ENCODE measurements at places on chromosomes 2 and 18.

- DNase-seq: no peak
Observed at GRCh38 chr2:85780316-85781012, 26.7 kb downstream of the ATOH8 start.

DNA sequence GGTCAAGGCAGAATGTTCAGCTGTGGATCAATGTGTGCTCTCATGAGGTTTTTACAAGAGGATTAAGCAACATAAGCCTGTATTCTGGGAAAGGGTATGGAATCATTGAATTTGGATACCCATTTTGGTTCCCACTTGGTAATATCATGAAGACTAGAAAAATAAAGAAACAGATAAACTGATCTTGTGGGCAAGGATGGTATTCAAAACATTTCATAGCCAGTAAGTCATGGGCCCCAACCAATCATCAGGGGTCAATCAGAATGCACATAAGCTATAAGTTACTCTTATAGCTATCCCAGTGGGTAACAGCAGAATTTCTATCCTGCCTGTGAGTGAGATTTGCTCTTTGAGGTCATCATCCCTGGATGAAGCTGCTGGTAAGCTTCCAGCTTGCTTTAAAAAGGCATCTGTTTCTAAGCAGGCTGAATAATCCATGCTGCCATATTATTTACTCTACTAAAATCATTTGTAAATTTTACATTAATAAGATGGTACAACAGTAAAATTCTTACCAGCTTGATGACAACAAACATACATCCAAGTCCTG, 291.2 kb downstream of the RAD51AP2 start:
- DNase-seq: no peak

DNA sequence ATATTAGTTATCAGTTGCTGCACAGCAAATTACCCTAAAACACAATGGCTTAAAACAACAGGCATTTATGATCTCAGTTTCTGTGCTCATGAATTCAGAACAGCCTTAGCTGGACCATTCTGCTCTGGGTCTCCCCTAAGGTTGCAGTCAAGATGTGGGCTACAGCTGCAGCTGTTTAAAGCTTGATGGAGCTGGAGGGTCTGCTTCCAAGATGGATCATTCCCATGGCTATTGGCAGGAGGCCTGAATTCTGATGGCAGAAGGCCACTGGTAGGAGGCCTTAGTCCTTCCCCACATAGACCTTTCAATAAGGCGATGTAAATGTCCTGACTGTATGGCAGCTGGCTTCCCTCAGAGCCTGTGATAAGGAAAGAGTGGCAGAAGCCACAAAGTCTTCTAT, 118.6 kb upstream of the SERPINE2 start:
- no peak for DNase-seq

DNA sequence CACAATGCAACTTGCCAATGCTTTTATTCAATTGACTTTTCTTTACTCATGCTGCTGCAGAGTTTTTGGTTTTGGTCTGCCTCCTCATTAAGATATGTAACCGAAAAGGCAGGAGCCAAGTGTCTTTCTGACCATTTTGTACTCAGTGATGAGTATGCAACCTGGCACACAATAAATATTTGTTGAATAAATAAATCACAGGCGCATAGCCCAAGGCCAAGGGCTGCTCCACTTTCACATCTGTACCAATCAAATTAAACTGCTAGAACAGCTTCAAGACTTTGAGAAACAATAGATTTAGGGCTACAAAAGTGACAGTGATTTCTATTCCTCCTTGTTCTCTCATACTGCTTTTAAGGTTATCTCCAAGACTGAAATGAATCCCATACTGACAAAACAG, 828.2 kb downstream of the RNF144A start:
- no peak for DNase-seq

DNA sequence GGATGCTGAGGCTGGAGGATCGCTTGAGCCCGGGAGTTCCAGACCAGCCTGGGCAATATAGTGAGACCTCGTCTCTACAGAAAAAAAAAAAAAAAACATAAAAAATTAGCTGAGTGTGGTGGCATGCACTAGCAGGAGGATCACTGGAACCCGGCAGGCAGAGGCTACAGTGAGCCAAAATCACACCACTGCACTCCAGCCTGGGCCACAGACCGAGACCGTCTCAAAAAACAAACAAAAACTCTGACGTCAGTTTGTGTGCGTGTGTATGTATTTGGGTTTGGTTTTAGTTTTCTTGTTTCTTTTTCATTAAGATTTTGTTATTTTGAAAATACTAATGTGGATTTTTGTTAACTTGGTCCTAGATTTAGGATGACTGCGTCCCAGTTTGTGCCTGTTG, 19.0 kb downstream of the CEP68 start:
- no peak for DNase-seq

DNA sequence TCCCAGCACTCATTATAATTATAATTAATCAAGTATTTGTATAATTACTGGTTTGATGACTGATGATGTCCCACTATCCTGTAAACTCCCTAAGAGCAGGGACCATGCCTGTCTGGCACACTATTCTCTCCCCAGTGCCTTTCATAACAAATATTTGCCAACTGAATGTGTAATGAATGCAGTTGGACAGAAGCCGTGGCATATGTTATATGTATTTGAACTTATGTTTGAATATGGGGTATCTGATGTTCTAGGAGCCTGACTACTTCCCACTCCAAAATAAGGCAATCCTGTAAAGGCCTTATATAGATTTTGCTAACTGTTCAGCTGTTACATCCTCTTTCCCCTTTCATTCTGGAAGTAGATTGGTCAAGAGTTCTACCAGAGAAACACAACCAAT, 19.7 kb downstream of the OSBPL6 start:
- DNase-seq: no peak

GRCh38 chr2:15006667-15007066, 374.1 kb downstream of the LRATD1 start:
- no peak for DNase-seq

- DNase-seq: no peak
Observed at GRCh38 chr18:48934415-48934722, 16.4 kb downstream of the SMAD7 start.

- no peak for DNase-seq
Observed at GRCh38 chr2:119263025-119263424, 39.4 kb downstream of the STEAP3 start.

DNA sequence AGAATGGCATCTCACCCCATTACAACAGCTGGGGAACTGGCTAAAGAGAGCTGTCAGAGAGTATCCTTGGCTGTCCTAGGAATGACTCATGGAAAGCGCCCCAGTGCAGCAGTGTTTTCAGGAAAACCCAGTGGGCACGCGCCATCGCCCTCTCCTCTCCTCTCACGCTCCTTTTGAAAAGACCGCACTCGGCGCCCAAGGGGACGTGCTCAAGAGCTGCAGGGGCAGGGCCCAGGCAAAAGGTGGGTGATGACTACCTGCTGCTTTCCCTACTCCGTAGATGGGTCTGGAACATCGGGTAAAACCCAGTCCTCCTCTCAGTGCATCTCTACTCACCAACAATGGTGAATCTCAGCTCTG, 68.1 kb downstream of the EMILIN2 start:
- DNase-seq: no peak

- DNase-seq: no peak
Observed at GRCh38 chr2:6074089-6074643, 382.0 kb downstream of the SOX11 start.

GRCh38 chr2:1778566-1778965, 34.3 kb upstream of the PXDN start:
- DNase-seq: no peak

DNA sequence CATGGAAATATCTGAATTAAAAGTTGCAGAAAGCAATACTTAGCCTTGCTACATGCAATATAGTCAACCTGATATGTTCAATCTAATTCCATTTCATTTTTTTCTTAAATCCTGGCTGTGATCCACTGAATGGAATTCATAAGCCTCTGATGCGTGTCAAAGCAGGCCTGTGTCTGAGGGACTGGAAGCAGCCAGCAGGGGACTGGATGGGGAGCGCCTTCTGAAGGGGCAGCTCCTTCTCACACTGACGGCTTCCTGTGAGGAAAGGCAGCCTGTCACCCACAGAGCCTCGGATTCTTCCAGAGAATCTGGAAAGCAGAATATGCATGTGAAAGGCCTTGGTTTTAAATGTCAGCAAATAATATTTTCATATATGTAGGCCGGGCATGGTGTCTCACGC, 73.5 kb downstream of the KCNF1 start:
- DNase-seq: no peak

- DNase-seq: no peak
Observed at GRCh38 chr2:17541531-17541950, 1.0 kb downstream of the VSNL1 start.

DNA sequence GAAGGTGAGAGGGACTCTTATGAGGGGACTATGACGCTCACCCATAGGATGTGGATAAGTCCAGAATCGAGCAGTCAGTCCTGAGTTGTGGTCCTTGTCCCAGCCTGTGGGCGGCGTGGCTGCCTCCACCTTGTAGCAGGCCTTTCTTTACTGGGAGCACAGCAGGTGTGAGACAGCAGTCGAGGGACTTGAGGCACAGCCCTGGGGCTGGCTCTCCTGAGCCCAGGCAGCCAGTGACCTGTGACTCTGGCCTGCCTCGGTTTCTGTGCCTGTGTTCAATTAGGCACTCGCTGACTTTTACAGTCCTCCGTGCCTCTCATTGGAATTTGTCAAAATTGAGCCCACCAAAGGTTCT, 8.3 kb downstream of the PPP1R7 start:
- DNase-seq: no peak

DNA sequence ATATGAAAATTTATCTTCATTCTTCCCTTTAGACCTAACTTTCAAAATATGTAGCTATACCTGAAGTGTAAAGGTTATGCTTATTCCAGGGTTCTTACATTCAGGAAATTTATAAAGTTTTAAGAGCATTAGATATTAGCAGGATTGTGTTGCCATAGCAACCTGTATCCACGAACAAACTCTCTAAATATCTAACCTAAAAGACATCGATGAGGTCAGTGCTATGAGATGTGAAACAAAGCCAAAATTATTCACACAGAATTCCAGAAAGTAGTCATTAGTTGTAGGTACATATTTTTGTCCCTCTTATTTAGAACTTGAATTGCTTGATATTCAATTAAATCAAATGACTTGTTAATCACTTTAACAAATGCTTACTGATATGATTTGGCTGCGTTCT, 705.3 kb downstream of the SOCS6 start:
- no peak for DNase-seq

GRCh38 chr2:216654528-216655052, 21.4 kb downstream of the IGFBP2 start:
- DNase-seq: no peak

DNA sequence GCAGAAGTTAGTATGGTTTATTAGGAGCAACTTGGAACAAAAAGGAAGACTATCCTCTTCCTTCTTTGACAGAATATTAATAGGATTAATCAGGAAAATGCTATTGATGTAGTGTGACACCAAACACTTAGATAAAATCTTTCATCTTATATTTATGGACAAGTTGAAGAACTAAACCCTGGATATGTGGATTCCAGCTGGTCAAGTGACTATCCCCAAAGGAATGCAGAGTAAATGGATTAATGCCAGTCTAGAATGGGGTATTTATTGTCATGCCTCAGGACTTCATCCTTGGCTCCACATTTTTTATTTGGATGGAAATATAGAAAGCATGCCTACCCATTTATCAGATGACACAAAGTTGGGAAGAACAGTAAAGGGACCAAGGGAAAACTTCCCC, 124.0 kb upstream of the TTC39C start:
- DNase-seq: no peak

GRCh38 chr2:46066601-46067000, 230.6 kb upstream of the EPAS1 start:
- DNase-seq: no peak

DNA sequence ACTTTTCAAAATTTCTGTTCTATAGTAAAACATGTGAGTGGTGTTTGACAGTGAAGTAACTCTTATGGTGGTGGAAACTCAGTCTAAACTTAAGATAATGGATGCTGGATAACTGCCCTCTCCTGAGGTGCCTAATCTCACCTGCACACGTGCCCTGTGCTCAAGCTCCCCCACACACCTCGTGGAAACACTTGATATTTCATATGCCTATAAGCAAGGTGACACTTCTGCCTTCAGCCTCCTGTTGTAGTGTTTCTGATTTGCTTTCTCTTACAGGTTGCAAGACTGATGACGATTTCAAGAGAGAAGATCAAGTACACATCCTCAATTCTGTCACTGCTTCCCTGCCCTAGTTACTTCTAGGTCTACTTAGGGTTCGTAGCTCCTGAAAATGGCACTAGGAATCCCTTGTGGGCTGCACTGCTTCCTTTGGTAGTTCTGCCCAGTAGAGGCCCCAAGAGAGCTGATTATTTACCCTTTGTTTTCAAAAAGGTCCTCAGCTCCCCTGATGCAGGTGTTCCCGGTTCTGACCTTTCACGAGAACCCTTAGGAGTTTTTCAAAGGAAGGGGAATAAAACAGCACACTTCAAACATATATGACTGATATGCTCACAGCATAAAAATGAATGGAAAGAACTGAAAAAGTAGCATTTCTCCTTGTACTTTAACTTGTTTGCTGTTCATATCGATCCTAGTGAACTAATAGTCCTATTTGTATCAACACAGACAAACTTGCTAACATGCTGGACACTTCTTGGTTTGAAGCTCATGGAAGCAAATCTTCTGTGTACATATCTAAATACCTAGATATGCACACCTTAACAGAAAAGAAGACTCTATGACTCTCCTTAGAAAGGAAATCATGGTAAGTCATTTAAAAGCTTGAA, 6.7 kb downstream of the CAVIN2 start:
- no peak for DNase-seq

- no peak for DNase-seq
Observed at GRCh38 chr2:45765728-45766254, 114.3 kb downstream of the PRKCE start.

DNA sequence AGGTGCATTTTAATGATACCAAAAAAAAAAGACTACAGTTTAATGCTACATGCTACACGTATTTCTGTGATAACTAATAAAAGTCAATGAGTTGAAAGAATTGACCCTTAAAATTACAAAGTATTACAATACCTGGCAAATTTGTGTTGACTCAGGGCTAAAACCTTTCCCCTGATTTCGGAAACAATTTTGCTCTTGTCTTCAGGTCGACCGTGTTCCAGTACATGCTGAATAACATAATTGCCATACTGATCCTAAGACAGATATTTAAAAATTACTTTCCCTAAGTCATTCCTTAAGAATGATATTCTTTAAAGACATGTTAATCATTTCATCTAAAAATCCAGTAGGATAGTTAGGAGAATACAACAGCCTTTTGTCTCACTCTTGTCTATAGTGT, 29.8 kb upstream of the SDC1 start:
- DNase-seq: no peak

DNA sequence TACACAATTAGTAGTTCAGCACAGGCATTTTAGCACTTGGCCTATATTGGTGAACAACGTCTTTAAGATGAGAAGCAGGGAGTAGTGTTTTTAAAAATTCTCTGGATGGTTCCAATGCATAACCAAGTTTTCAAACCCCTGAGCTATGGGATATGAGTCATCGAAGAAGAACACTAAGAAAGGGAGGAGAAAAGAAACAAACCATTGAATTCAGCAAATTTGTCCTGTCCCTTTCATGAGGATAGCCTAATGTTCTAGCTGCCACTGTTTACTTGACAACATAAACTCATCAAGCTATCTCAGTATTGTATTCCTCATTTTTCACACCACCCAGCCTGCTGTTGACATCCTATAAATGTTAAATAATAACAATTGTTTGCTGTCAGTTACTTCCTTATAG, 158.0 kb downstream of the BARD1 start:
- no peak for DNase-seq

Data from esophagus squamous epithelium (tissue), 5 donors.